ENCODE measurements at places on chromosomes 3 and 15.

DNA sequence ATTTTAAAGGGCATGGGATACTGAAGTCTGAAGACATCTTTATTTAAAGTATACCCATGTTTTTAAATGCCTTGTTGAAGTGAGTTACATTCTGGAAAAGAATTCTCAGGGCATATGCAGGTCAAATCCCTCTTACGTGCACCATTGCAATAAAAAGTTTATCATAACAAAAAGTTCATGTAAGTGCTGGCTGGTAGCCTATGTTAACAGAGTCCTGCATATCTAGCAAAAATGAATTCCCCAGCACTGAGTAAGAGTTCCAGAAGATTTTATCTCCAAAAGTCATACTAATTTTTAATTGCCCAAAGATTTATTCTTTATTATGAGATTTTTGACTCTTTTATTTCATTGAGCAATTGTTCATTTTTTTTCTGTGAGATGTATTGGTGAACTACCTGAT lies 104.7 kb upstream of the ROBO1 start:
- DNase-seq, result peak; percentile 93

GRCh38 chr3:40713306-40713705 lies 188.5 kb downstream of the ZNF621 start:
- no peak for DNase-seq

DNA sequence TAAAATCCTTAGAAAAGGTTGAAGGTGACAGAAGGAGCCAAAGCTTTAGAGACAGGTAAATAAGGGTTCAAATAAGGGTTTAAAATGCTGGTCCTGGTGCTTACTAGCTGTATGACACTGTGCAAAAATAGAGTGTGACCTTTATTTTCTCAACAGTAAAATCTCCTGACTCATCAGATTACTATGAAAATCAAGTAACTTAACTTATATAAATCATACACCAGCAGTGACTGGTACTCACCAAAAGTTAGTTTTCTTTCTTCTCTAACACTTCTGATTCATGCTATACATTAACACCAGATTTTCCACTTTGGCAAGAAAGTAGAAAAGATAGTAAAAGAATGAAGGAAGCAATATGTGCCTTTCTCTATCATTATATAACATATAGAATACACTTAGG lies 205.9 kb upstream of the GBE1 start:
- peak; percentile 9 for DNase-seq

DNA sequence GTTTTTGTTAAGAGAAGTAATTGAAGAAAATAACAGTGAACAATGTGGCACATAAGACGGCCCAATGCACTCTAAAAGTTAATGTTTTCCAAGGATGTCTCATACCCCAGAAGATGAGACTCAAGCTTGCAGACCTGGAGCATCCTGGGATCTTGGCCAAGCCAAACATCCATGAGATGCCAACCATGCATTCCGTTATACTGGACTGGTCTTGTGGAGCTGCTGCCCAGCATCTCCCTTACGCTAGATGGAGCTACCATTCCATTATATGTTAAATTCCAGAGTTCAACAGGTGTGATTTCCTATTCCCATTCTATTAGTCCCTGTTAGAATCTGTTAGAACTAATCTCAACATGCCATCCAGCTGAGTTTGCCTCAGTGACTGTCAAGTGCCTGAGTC lies 181.8 kb downstream of the PDCD6IP start:
- peak; percentile 92 for DNase-seq

DNA sequence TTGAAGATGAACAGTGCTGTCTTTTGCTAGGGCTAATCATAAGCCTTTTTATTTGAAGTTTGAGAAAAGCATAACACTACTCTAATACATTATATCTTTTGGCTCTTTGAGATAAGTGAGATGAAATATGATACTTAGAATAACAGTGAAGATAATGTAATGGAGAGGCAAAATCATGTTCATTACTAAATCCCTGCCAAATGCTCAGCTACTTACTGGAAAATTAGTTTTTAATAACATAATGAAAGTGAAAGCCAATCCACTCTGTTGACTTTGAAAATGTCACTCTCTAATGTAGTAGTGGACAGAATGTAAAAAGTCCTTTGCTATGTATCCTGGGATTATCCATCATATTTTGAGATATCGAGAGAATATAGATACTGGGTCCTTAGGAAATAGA lies 35.9 kb upstream of the MYH15 start:
- DNase-seq, result no peak

GRCh38 chr3:153072382-153072781 lies 89.6 kb upstream of the RAP2B start:
- DNase-seq, result no peak

DNA sequence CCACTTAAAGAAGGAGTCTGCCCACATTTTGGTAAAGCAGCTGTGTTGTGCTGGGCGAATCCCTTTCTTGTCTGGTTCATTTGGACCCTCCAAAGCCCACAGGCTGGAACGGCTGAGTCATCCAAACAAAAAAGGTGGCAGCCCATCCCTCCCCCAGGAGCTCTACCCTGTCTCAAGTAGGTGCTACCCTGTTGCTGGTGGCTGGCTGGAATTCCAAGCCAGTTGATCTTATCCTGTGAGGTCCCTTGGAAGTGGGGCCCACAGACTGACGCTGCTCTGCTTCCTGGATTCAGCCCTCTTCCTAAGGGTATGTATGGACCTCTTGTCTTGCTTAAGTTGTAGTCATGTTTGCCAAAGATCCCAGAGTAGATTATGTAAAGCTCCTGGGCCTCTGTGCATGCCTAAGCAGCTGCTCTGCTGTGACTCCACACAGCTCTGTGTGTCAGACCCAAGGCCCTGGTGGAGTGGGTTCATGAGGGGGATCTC lies 44.5 kb downstream of the CCR1 start:
- DNase-seq, result no peak

DNA sequence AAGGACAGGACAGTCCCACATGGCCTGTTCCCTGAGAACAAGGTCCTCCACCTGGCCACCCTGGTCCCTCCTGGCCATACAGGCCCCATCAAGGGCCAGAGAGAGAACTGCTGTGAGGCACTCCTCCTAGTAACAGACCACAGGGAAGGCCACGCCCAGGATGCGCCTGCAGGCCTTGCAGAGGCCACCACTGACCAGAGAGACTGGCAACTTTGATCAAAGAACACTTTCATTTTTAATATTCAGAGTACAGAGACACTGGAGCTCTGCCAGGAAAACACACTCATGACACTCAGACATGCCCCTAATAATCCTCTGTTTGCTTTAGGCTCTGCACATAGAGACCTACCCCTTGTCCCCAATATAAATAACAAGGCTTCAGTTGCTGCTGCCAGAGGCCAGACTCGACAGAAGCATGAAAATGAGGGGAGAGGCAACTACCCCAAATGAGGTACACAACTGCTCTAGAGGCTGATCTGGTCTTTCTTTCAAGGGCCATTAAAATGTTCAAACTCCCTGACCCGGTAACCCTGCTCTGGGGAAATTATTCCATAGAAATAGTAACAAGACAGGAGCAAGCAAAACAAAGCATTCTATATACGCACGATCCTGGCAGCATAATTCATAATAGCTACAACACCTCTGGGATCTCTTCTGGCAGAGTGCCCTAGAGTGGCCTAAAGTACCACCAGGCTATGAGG lies 44.8 kb downstream of the CCDC12 start:
- peak; percentile 23 for DNase-seq

DNA sequence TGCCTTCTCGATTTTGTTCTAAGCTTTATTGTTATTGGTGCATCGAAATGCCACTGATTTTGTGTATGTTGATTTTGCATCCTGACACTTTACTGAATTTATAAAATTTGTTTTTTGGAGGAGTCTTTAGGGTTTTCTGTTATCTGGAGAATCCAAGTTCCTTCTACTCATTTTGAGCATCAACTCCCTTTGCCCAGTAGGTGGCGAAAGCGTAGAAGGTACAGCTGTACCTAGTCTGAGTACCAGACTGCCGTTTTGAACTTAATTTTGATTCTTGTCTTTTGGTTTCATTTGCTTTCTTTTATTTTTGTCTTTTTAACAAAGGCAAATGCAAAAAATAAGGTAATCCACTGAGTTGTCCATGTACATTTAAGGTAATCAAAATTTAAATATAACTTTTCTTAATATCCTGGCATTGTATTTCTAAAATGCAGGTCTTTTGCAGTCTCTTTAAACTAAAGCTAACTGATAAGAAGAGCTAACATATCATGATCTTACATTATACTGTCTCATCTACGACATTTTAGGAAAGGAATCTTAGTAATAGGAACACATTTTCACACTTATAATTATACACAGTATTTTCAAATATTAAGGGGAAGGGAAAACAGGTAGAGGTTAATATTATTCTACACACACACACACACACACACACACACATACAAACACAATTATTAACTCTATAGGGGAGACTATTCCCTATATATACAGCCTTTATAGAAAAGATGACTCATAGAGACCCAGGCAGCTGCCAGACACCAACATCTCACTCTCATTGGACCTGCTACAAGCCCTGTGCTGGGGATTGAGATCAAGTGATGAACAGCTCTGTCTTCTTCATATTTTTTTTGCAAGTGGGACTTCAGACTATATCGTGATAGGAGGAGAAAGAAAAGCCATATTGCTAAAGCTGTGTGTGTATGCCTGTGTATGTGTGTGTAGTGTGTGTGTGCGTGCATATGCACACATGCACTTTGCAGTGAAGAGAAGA lies 71.8 kb downstream of the SYNPR start:
- peak; percentile 73 for DNase-seq

GRCh38 chr3:135917076-135917475 lies 48.5 kb upstream of the PPP2R3A start:
- DNase-seq, result no peak
